ENCODE measurements at places on chromosomes 2 and 18.

GRCh38 chr2:136323195-136323594 is 205.2 kb upstream of the CXCR4 start:
- no peak for DNase-seq

- DNase-seq, result no peak
Measured at GRCh38 chr2:172606285-172606684, 50.4 kb downstream of the PDK1 start.

- DNase-seq, result no peak
Measured at GRCh38 chr18:78868330-78869316, 111.0 kb upstream of the SALL3 start.

DNA sequence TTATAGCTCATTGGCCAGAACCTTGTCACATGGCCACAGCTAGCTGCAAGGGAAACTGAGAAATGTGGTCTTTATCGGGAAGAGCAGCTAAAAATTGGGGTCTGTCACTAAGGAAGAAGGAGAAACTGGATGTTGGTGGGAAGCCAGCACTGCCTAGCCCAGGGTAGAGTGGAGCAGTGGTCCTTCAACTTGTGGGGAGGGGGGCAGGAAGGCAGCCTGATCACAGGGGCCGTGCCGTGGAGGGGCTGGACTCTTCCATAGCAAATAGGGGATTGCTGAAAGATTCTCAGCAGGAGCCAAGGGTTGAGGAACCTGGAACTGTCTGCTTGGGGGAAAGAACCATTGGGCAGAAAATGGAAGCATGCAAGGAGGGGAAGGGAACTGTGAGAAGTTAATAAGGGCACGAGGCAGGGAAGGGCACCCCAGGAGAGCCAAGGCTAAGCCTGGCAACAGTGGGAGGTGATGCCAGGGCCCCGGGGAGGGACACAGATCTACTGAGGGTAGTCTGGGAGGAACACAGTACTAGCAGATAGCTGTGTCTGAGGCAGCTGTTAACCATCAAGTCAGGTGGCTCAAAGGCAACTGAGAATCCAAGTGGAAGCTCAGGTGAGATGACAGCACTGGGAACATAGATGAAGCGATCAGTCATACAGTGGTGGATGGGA is 5.9 kb upstream of the NEURL3 start:
- no peak for DNase-seq

GRCh38 chr18:50653402-50654093 is 93.7 kb downstream of the MAPK4 start:
- DNase-seq, result no peak

DNA sequence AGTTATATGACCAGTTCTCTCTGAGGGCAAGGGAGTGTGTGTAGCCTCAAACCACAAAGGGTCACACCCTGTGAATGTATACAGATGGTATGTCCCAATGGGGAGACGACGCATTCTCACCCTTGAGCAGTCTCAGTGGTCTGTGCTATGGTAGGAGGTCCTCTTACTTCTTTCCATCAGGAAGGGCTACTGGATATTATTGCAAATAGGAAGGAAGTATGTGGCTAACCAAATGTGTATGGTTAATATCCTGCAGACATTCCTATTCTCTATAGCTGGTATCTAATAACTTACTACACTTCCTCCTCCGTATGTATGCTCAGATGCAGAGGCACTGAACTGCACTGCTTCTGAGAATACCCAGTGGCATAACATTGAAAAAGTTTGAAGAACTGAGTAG is 306.7 kb upstream of the CCDC68 start:
- no peak for DNase-seq

- DNase-seq, result no peak
Measured at GRCh38 chr2:177059293-177059692, 153.3 kb upstream of the HNRNPA3 start.

GRCh38 chr2:1972422-1972821 is 228.1 kb upstream of the PXDN start:
- DNase-seq, result peak; percentile 99

DNA sequence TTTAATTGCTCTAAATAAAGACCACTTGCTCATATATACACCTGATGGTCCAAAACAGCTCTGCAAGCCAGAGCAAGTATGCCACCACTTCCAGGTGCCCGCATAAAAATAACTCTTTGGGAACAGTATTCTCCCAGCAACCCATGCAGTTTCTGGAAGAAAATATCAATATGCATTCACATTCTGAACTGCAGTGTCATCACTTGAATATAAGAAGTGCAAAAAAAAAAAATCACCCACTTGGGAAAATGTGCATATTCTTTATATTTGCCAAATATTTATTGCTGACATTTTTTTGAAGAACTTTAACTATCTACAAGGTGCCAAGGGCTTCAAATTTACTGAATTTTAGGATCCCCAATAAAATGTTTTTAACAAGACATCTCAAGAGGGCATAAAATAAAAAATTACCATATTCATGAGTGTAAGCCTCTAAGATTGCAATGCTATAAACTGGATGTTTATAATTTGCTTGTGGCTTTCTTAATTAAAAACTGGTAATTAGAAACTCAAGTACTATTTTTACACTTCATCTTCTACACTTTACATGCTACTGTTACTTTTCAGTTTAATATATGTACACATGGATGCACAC is 360.6 kb upstream of the HNRNPA3 start:
- DNase-seq, result peak; percentile 8

GRCh38 chr2:143705108-143705707 is 576.0 kb downstream of the ARHGAP15 start:
- DNase-seq, result no peak

GRCh38 chr2:218295029-218295428 is 2.7 kb upstream of the TMBIM1 start:
- peak; percentile 29 for DNase-seq

DNA sequence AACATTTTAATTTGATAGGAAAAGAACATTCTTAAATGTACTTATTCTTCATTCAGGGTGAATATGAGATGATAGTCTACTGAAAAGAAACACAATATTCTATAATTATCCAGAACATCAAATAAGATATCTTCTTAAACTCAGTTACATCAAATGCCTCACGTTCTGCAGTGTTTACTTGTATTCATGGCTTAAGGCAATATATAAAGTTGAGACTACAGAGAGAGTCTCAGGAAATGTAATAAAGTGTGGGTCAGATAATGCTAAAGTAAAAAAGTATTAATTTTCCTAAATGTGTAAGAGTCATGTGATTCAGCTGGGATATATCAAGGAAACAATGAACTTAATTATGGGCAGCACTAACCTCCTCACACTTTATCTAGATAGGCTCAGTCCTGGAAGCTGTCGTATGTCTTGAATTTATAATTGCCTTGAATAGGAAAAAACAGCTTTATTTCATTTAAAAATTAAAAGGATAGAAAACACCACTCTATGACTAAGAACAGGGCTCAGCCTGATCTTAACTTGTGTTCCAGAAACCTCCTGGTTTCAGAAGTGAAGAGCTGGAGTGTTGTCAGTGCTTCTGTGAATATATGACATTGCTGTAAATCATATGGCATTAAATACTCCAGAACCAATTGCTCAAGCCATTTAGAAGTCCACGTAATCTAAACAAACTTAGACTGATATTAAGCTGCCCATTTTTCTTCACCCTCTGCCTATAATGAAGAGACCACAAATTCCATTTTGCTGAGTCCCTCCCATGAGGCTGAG is 240.2 kb downstream of the FSIP2 start:
- no peak for DNase-seq

DNA sequence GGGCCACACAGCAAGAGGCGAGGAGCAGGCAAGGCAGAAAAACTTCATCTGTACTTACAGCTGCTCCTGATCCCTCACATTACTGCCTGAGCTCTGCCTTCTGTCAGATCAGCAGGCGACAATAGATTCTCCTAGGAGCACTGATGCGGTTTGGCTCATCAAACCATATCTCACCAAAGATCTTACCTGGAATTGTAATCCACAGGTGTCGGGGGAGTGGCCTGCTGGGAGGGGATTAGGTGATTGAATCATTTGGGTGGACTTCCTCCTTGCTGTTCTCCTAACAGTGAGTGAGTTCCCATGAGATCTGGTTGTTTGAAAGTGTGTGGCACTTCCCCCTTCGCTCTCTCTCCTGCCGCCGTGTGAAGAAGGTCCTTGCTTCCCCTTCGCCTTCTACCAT is 647.3 kb downstream of the SOCS6 start:
- no peak for DNase-seq

GRCh38 chr18:41396861-41397260 is 558.2 kb upstream of the PIK3C3 start:
- DNase-seq, result no peak

GRCh38 chr18:3794537-3795348 is 344.8 kb downstream of the TGIF1 start:
- DNase-seq, result no peak

DNA sequence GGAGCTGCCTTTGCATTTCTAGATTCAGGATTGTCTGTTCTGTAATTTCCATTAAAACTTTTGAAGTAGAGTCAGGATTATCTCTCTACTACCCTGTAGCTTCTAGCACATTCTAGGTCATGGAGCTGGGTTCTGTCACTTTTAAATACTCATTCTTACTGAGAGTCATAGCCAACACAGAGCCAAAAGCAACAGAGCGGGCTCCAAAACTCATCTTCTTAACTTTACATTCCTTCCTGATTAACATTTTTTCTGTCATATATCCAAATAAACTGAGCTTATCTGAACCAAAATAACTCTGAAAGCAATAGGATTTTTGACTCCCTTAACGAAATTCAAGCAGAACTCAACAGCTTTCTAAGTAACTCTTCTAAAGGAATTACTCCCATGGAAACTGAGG is 12.9 kb downstream of the PREPL start:
- DNase-seq, result no peak

DNA sequence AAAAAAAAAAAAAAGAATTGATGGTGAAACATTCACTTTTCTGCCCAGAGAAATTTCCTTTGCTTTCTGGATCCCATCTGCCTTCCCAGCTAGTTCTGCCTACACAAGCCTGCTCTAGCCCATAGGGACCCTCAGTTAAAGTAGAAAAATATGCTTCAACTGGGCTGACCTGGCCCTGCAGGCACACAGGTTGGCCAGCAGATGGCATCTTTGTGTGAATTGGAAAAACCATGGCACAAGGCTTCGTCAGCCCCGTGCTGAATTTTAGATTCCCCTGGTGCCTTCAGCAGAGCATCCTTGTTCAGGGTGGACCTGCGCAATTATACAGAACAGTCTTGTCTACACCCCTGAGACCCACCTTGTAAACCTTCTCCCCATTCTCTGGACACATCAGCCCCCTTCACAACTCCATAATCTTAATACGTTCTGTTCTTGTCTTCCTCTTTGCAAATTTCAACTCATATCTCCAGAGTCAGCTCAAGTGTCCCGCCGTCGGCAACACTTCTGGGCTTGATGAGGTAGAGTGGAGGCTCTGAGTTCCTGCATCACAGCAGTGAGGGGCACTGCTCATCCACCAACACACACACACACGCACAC is 114.5 kb downstream of the INSIG2 start:
- no peak for DNase-seq

DNA sequence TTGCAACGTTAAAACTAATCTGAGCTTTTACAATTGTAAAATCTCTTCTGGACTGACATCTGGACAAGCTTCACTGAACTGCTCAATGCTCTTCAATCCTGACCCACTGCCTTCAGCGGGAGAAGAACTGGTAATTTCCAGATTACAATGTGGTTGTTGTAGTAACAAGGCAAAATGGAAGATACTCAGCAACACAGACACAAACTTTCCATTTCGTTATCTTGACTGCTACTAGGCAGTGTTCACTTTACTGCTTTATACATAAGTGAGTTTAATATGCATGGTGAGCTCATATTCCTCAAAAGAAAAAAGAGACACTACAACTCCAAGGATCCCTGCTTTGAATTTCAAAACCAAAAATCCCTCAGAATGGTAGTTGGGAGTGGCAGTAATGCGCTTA is 51.9 kb downstream of the GRB14 start:
- no peak for DNase-seq

DNA sequence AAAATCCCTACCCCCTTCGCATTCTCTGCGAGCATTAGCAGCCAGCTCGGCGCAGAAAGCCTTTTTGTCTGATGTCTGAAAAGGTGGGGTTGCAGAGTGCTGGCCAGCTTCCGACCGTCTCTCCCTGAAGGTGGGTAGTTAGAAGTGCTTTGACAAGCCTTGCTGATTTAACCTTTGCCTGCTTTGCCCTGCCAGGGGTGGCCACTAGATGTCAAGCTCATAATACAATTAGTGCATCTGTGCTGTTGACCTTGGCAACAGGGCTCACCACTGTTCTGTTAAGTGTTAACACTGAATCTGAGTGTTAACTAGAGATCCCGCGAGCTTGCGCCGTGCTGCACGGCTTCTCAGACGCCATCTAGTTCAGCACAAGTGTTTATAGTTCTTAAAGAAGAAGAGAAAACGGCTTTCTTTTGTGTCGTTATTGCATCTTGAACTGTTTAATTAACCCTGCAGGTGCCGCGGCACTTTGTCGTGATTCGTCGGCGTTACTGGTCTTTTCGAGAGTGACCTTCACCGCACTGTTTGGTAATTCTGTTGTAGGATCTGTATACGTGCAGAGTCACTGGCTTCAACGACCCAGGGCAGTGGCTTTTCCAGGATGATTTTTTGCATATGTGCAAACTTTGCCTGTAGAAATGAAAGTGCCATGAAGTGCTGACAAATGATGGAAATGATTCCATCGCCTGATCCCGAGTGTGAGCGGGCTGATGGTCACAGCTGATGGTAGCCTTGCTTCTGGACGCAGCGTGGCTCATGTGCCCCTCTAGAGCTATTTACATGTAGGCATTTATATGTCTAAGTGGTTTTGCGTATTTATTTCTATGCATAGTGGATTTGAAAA is 5.5 kb downstream of the SALL3 start:
- DNase-seq, result peak; percentile 61

DNA sequence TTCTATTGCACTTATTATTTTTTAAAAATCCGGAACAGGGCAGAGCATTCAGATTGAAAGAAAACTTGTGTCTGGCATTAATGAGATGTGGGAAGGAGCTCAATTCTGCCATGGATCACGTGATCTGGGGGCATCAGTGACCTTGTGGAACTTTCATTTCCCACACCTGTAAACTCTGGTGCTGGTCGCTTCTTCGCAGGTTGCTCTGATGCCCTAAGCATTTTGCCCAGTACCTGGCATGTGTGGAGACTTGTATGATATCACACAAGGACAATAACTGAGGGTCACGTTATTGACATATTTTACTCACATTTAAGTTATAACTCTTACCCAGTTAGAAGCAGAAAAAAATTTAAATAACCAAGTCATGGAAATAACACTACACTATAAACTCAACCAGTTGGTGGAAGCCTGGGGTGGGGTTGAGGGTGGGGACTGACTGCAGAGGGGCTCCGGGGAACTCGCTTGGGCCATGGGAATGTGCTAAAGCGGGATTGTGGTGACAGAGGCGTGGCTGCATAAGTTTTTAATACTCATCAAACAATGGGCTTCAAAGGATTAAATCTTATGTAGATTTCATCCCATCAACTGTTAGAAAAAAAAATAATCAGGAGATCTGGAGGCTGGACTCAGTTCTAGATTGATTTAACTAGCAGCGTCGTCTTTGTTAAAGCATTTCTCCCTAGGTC is 36.5 kb downstream of the ST3GAL5 start:
- no peak for DNase-seq

GRCh38 chr2:150677551-150677950 is 190.1 kb upstream of the RND3 start:
- no peak for DNase-seq

GRCh38 chr2:25257931-25258846 is 83.5 kb downstream of the DNMT3A start:
- no peak for DNase-seq

Measured in DMS79 (cell line).